ENCODE measurements at places on chromosomes 12 and 14.

GRCh38 chr14:68658943-68659931 lies 133.6 kb downstream of the ZFP36L1 start:
- DNase-seq = no peak

- no peak for DNase-seq
Observed at GRCh38 chr14:68079941-68080697, 260.5 kb downstream of the RAD51B start.

GRCh38 chr14:54533100-54533499 lies 23.4 kb downstream of the CGRRF1 start:
- DNase-seq = no peak

DNA sequence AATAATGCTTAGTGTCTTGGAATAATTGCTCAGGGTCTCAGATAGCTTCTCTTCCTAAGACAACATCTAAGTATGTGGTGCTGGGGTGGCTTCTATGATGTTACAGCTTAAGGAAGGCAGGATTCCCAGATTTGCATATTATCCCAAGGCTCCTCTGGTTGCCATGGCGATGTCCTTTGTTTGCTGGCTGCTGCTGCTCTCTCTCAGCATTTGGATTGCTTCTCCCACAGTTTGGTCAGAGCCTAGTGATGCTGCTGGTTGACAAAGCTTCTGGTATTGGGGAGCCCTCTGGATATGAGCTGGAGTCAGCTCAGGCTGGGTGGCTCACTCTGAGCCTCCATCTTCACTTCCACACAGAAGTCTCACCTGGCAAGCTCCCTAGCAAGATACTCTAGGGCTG lies 56.4 kb upstream of the FBXO33 start:
- DNase-seq = peak; percentile 34

- DNase-seq = no peak
Observed at GRCh38 chr12:26347300-26347699, 151.9 kb downstream of the SSPN start.

GRCh38 chr12:51020448-51021182 lies 5.6 kb downstream of the SLC11A2 start:
- DNase-seq = no peak

DNA sequence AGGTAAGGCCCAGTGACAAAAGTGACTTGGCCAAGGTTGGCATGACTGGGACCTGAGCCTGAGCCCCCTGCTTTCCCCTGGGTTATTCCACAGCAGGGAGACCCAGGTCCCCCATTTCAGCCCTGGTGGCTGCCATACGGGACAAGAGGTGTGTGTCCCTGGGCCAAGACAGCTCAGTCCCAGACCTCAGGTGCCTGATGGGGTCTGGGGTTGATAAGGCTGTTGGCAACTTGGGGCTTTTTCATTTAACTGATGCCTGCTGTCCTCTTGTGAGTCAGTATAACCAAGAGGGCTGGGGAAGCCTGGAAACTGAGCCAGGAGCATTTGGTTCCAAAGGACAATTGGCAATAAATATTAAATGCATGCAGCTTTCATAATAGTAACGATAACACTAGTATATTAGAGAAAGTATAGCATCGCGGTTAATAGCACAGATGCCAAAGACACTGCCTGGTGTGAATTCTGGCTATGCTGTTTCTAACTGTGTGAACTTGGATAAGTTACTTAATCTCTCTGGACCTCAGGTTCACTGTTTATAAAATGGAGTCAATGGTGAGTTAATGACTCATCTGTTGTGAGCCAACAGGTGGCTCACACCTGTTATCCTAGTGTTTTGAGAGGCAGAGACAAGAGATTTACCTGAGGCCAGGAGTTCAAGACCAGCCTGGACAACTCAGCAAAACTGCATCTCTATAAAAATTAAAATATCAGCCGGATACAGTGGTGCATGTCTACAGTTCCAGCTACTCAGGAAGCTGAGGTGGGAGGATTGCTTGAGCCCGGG lies 898 bp downstream of the SDSL start:
- DNase-seq = no peak

- DNase-seq = no peak
Observed at GRCh38 chr12:30643366-30643765, 52.3 kb downstream of the IPO8 start.

- DNase-seq = no peak
Observed at GRCh38 chr12:53780323-53780722, 28.5 kb upstream of the CISTR start.

GRCh38 chr12:129606239-129606638 lies 297.6 kb downstream of the TMEM132D start:
- no peak for DNase-seq

DNA sequence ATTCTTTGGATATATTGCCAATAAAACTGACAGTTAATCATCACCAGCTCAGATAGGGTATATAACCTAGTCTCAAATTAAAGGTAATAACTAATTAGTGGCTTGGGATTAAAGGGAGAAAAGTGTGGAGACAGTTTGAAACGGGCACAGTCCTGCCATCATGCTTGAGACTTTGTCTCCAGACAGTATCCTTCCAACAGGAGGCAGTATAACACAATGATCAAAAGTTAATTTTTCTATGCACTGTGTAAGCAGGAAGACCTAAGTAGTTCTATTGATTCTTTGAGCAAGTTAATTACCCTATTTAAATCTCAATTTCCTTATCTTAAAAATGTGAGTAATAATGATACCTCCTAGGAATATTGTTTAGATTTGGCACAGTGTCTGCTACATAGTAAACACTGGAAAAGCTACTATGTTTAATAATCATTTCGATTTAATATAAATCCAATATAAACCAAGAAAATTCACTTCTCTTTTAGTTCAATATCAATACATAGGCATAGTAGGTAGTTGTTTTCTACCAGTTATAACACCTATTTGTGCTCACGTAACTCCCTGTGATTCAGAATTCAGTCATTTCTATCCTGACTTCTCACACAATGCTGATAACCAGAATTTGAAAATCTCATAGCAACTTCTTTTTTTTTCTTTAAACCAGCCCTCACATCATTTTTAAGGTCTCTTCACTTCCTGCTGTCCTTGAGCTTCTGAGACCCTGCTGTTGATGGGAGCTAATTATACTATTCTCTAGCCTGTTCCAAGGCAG lies 53.7 kb downstream of the GALNT4 start:
- DNase-seq = peak; percentile 5

Data from NCI-H2227 treated with DMSO at 0.1 percent for 48 hours (cell line).